ENCODE measurements at places on chromosomes 4 and X.

- DNase-seq = no peak
Observed at GRCh38 chr4:31370866-31371465, 650.8 kb downstream of the PCDH7 start.

GRCh38 chrX:71107762-71108360, 1.3 kb upstream of the CXorf65 start:
- DNase-seq = peak; percentile 70

DNA sequence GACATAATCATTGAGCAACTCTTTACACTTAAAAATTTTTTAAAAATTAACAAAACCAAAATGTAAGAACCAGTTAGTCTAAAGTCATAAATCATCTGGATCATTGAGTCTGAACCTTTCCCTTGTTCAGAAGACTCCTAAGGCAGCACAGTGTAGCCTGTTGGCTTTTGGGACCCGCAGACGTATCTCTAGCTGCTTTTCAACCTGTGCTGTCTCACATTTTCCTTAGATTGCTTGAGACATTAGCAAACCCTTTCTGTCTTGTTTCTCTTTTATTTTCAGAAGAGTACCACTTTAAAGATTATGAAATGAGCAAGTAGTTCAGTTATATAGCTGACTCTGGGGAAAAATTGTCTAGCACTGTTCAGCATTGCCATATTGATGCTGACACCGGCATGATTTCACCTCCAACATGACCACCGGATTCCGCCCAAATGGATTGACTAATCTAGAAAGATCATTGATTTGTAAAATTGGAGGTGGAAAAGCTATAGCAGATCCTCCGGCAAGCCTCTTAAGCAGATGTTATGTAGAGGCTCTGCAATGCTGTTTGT, 8.9 kb downstream of the TCEANC start:
- no peak for DNase-seq

GRCh38 chrX:34294665-34295064, 162.6 kb upstream of the FAM47A start:
- no peak for DNase-seq

- DNase-seq = no peak
Observed at GRCh38 chr4:25580633-25581467, 74.8 kb upstream of the SLC34A2 start.

- DNase-seq = no peak
Observed at GRCh38 chrX:84453351-84454246, 48.7 kb downstream of the HDX start.

GRCh38 chrX:117840645-117841044, 276.0 kb downstream of the KLHL13 start:
- DNase-seq = no peak

DNA sequence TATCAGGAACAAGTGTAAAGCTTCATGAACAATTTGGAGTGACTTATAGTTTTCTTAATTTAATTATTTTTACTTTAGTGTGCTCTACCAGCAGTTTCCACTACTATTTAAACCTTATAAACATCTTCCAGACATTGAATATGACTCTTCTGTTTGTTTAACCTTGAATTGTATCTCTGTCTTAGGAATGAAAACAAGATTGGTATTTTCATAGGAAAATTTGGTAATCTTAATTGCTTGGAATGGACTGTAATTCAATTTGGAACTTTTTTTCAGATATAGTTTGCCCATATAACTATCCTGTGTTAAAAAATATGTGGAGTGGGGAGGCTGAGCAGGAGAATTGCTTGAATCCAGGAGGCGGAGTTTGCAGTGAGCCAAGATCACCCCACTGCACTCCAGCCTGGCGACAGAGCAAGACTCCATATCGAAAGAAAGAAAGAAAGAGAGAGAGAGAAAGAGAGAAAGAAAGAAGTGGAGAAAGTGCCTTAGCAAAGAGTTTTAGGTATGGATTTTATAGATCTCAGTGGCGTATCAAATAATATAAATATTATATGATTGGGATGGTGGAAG, 242.4 kb downstream of the BMPR1B start:
- no peak for DNase-seq

- DNase-seq = no peak
Observed at GRCh38 chrX:7542587-7543380, 300.2 kb upstream of the VCX start.

DNA sequence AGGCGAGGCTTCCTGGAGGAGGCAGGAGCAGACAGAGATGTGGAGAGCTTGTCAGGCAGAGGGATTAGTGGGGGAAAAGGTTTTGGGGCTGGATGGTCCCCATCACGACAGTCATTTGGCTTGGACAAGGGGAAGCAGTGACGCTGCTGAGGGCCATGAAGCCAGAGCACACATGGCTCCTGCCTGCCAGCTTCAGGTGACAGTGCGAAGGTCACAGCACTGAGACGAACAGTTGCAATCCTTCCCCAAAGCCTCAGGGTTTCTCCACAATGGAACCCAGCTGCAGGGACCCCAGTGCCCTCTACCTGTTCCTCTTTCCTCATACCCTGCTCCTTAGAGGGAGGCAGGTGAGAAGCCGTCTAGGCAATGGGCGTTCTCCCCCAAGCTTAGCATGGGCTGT, 110.3 kb downstream of the DRD5 start:
- no peak for DNase-seq

DNA sequence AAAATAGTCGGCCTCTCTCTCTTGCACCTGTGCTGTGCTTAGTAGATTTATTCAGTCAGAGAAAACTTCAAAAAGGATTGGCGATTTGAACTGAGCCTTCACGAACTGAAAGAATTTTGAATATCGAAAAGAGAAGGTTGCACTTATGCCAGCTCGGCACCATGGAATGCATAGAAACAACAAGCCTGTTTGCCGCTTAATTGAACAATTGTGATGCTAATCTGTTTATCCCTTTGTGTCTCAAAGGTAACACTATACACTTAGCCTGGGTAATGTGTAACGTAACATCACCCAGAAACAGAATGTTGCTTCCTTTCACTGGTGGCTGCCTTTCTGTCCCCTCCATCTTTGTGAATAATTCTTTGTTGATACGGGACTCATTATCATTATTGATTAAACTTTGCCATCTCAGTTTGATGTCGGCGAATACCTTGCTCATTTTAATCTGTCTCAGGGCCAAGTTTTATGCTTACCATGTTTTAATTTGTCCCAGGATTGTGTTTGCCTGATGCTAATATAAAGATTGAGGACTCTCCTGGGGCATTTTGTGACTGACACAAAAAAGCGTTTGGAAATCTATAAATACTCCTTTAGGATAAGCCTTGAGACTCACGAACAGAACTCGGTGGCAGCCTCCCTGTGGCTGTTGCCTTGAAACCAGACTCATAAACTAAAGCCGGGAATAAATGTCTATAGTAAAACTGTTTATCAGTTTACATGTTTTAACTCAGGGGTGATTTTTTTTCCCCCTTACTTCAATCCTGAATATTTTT, 400.5 kb downstream of the RAPGEF2 start:
- no peak for DNase-seq

- no peak for DNase-seq
Observed at GRCh38 chr4:175469514-175469913, 342.6 kb downstream of the GPM6A start.

DNA sequence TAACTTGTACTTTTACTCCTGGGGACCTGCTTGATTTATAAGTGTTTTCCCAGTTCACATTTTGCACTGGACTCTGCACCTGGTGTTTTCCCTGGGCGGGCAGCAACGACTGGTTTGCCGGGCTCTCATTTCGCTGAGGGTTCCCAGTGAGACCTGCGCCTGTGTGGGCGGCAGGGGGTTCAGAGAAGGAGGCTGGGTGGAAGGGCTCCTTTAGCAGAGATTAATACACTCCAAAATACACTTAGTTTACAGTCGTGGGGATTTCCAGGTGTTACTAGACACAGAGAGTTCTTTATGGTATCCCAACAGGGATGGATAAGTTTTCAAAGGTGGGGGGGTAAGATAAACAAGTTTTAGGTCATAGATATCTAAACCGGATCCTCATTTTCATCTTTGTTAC, 53.0 kb upstream of the SHISA3 start:
- no peak for DNase-seq

DNA sequence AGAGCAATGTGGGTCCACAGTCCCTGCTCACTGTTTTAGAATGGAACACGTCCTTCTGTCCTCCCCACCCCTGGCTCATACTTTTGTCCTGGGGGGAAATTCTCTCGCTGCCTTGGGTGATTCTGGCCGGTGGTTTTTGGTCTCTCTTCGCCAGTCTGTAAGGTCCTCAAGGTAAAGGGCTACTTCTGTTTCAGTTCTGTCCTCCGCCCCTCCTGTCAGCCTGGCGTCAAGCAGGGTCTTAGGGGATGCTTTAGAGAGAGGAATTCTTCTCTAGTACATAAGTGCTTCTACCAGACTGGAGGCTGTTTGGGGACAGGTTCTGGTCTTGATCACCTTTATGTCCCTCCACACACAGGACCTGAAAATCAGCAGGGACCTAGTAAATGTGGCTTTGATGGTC, 617 bp upstream of the MRFAP1L1 start:
- DNase-seq = no peak

Data from activated naive CD4-positive, alpha-beta T cell treated with anti-CD3 and anti-CD28 coated beads, Interleukin-2, amount 10 ng/mL, durations not matched to agents 7 days and 5 days (primary cell).